ENCODE measurements at places on chromosomes 7 and 10. TPM values are rescaled to one million over a fixed set of nuclear protein-coding genes. Genes with fewer than 3 reads are reported as not detected.
A peak's percentile ranks its signal among the peaks of the same experiment; 100 is the strongest.

DNA sequence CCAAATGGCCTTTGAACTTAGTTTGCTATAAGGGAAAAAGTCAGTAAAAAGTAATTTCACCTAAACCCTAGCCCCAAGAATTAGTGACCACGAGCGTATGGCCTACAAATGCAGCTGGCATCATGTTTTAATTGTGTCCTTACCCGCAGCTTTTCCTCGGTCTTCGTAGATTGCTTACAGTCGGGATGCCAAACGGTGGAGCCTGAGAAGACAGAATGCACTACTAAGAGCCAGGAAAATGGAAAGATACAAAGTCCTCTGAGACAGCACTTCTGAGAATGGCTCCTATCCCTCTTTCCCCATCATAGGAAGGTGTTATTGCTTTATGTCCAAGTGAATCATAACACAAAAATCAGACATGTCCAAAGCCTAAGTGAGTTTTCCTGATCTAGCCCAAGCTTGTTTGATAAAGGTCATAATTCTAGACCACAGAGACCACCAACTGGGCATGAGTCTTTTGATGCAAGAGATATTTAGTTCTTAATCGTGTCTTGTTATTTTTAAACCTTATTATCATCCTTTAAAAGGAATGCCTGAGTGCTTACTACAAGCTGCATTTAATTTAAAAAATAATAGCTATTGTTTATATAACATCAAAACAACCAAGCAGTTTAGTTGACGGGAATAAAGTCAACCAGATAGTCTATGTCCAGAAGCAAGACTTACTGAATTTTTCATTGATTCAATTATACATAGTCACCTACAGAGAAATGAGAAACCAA is 83.7 kb upstream of the AFAP1L2 start:
- DNase-seq = no peak
- no peak overlapping the region for H3K27ac ChIP-seq
- no peaks in the 10 kb centered on the region for H3K27me3 ChIP-seq

GRCh38 chr7:98200364-98200763 is 10.9 kb upstream of the BHLHA15 start:
- no peaks in the 10 kb centered on the region for H3K4me1 ChIP-seq
- peaks cover 32% of the 10 kb centered on the region for H3K36me3 ChIP-seq
- no peak overlapping the region for H3K27ac ChIP-seq
- H3K4me3 ChIP-seq = no peak overlapping the region
- no peak for DNase-seq
- no peaks in the 10 kb centered on the region for H3K27me3 ChIP-seq

Gene NPC1L1
- total RNA-seq = 0.67 TPM

- no peaks in the 10 kb centered on the region for H3K4me1 ChIP-seq
- H3K36me3 ChIP-seq = no peaks in the 10 kb centered on the region
- peak; percentile 78 for DNase-seq
These were observed 115.0 kb downstream of the FAM107B start for GRCh38 chr10:14659626-14660196.

GRCh38 chr7:17247357-17247756 is 51.1 kb upstream of the AHR start:
- no peaks in the 10 kb centered on the region for H3K27me3 ChIP-seq
- no peak for DNase-seq
- no peak overlapping the region for H3K4me3 ChIP-seq
- H3K4me1 ChIP-seq = no peaks in the 10 kb centered on the region

- no peak overlapping the region for H3K27ac ChIP-seq
- DNase-seq = no peak
- no peaks in the 10 kb centered on the region for H3K27me3 ChIP-seq
- no peaks in the 10 kb centered on the region for H3K36me3 ChIP-seq
- H3K4me3 ChIP-seq = no peak overlapping the region
- no peaks in the 10 kb centered on the region for H3K4me1 ChIP-seq
These were observed 464.1 kb downstream of the SUGCT start for GRCh38 chr7:40598915-40599314.

- H3K27ac ChIP-seq = no peak overlapping the region
- no peaks in the 10 kb centered on the region for H3K36me3 ChIP-seq
- no peaks in the 10 kb centered on the region for H3K27me3 ChIP-seq
- DNase-seq = no peak
- no peak overlapping the region for H3K4me3 ChIP-seq
These were observed 116.4 kb upstream of the MKI67 start for GRCh38 chr10:128242641-128243040.

GRCh38 chr7:157122800-157123495 is 15.8 kb upstream of the UBE3C start:
- no peaks in the 10 kb centered on the region for H3K27me3 ChIP-seq
- H3K27ac ChIP-seq = no peak overlapping the region
- DNase-seq = no peak

- no peak for DNase-seq
- H3K4me1 ChIP-seq = no peaks in the 10 kb centered on the region
- no peak overlapping the region for H3K4me3 ChIP-seq
- H3K36me3 ChIP-seq = no peaks in the 10 kb centered on the region
- no peaks in the 10 kb centered on the region for H3K27me3 ChIP-seq
- H3K27ac ChIP-seq = no peak overlapping the region
These were observed 12.2 kb downstream of the SFTPA2 start for GRCh38 chr10:79547973-79548372.

Gene SLC16A9
- total RNA-seq = not detected

- H3K4me3 ChIP-seq = no peak overlapping the region
- DNase-seq = peak; percentile 74
- peaks cover 42% of the 10 kb centered on the region for H3K4me1 ChIP-seq
These were observed 20.3 kb upstream of the KLF6 start for GRCh38 chr10:3805201-3805790.

- H3K27ac ChIP-seq = no peak overlapping the region
- no peak overlapping the region for H3K4me3 ChIP-seq
- no peaks in the 10 kb centered on the region for H3K27me3 ChIP-seq
These were observed 45.3 kb downstream of the ZNRF2 start for GRCh38 chr7:30329716-30330115.

- DNase-seq = no peak
- no peak overlapping the region for H3K27ac ChIP-seq
- peaks cover 3% of the 10 kb centered on the region for H3K4me1 ChIP-seq
- H3K36me3 ChIP-seq = no peaks in the 10 kb centered on the region
- no peaks in the 10 kb centered on the region for H3K27me3 ChIP-seq
- no peak overlapping the region for H3K4me3 ChIP-seq
These were observed 438.8 kb upstream of the C7orf33 start for GRCh38 chr7:148151778-148152177.

DNA sequence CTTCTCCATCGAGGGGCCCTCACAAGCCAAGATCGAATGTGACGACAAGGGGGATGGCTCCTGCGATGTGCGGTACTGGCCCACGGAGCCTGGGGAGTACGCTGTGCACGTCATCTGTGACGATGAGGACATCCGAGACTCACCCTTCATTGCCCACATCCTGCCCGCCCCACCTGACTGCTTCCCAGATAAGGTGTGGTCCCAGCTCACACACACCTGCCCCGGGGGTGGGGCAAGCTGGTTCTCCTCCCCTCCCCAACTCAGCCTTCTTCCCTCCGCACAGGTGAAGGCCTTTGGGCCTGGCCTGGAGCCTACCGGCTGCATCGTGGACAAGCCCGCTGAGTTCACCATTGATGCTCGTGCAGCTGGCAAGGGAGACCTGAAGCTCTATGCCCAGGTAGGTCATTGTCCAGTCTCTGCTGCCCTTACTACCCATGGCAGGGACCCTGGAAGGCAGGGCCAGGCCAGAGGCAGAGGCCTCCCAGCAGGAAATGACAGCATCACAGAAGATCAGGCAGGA is 11.0 kb downstream of the FLNC start:
- no peak overlapping the region for H3K27ac ChIP-seq
- H3K36me3 ChIP-seq = no peaks in the 10 kb centered on the region
- H3K4me1 ChIP-seq = no peaks in the 10 kb centered on the region
- DNase-seq = no peak

GRCh38 chr10:116973371-116973905 is 31.5 kb downstream of the SHTN1 start:
- no peaks in the 10 kb centered on the region for H3K4me1 ChIP-seq
- H3K4me3 ChIP-seq = no peak overlapping the region
- no peaks in the 10 kb centered on the region for H3K36me3 ChIP-seq
- H3K27ac ChIP-seq = no peak overlapping the region
- DNase-seq = no peak

DNA sequence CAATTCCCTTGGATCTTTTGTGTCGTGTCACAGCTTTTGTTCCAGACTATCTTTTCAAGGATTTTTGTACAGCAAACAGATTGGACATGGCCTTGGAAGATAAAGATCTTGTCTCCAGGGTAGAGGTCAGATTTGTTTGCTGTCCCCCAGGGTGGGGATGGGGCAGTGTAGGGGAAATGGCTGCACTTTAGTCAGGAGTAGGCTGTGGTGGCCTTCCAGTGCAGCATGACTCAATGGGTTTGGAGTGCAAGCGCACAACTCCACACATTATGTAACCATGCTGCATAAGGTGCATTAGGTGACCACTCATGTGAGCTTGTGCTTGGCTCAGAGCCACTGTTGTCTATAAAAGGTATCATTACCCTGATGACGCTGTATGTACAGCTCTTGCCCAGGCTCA is 23.9 kb upstream of the ADAMTS14 start:
- no peaks in the 10 kb centered on the region for H3K36me3 ChIP-seq
- H3K27me3 ChIP-seq = no peaks in the 10 kb centered on the region
- no peaks in the 10 kb centered on the region for H3K4me1 ChIP-seq
- no peak for DNase-seq
- H3K4me3 ChIP-seq = no peak overlapping the region

DNA sequence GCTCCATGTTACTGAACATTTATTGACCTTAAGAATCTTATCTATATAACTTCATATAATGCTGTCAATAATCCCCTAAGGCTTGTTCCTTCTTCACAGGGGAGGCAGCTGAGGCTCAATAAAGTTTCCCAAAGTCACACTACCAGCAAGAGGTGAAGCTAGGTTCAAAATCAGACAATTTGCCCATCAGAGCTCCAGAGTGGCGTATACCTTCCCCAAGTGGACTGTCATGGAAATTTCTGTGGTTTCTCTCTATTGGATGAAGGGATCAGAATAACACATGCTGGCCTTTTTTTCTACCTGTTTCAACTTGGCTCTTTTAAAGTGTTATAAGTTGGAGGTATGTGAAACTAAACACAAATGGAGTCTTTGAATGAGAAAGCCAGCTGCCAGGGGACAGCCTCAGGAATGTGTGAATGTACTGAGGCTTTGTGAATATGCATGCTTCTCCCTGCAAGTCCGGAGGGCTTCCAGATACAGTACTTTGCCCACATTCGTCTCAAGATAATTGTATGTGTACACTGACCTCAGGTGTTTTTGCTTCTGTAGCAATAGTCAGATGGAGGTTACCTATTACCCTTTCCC is 656.3 kb upstream of the CELF2 start:
- no peaks in the 10 kb centered on the region for H3K27me3 ChIP-seq
- no peak overlapping the region for H3K4me3 ChIP-seq
- no peak for DNase-seq
- no peaks in the 10 kb centered on the region for H3K4me1 ChIP-seq

- H3K4me3 ChIP-seq = no peak overlapping the region
- H3K27ac ChIP-seq = no peak overlapping the region
- no peaks in the 10 kb centered on the region for H3K36me3 ChIP-seq
- peaks cover 17% of the 10 kb centered on the region for H3K27me3 ChIP-seq
These were observed 2.6 kb upstream of the NEURL1 start for GRCh38 chr10:103490986-103491314.

- H3K4me1 ChIP-seq = no peaks in the 10 kb centered on the region
- H3K27ac ChIP-seq = no peak overlapping the region
- H3K36me3 ChIP-seq = no peaks in the 10 kb centered on the region
- H3K4me3 ChIP-seq = no peak overlapping the region
- H3K27me3 ChIP-seq = no peaks in the 10 kb centered on the region
- DNase-seq = no peak
These were observed 466.1 kb downstream of the PARD3 start for GRCh38 chr10:34348917-34349485.

Gene ITIH5
- 3.5 TPM for total RNA-seq

Gene OR2A5
- not detected for total RNA-seq

GRCh38 chr10:36117890-36118289 is 475.8 kb upstream of the FZD8 start:
- H3K4me1 ChIP-seq = no peaks in the 10 kb centered on the region
- H3K27me3 ChIP-seq = no peaks in the 10 kb centered on the region
- no peak for DNase-seq
- H3K27ac ChIP-seq = no peak overlapping the region

GRCh38 chr7:123260428-123260960 is 60.7 kb upstream of the SLC13A1 start:
- peak; percentile 66 for DNase-seq
- H3K27me3 ChIP-seq = no peaks in the 10 kb centered on the region
- H3K4me3 ChIP-seq = no peak overlapping the region

- no peak for DNase-seq
- H3K4me3 ChIP-seq = no peak overlapping the region
- H3K4me1 ChIP-seq = no peaks in the 10 kb centered on the region
- H3K27me3 ChIP-seq = no peaks in the 10 kb centered on the region
These were observed 100.0 kb downstream of the LSM5 start for GRCh38 chr7:32390210-32390609.

Gene DDC
- total RNA-seq = 161 TPM

DNA sequence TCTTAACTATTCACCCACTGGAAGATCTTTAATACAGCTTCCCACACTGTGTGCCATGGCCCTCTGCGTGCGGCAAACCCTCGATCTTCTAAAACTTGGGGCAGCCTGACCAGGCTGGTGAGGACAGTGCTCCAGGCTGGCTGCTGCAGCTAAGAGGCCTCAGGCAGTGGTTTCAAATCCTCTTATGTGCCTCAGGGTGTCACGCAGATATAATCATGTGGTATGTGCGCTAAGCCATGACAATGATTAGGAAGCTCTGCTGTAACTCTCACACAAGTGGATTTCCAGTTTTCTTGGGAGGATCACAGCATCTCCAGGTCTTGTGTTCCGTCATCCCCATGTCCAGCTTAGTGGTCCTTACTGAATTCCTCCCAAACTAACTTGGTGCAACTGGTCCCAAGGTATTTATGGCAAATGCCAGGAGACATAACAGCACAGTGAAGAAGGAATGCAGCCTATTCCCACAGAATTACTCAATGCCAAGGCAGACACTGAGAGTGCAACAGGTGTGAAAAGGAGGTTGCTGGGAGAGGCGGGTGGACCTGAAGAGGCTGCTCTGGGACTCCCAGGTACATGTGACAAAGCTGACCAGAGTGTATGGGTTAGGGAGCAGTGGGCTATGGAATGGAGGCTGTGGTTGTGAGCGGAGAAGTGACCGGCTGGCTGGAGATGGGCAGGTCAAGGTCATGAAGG is 2.3 kb downstream of the HPS1 start:
- DNase-seq = no peak
- H3K27me3 ChIP-seq = no peaks in the 10 kb centered on the region
- no peak overlapping the region for H3K4me3 ChIP-seq
- no peak overlapping the region for H3K27ac ChIP-seq
- H3K36me3 ChIP-seq = no peaks in the 10 kb centered on the region

- H3K36me3 ChIP-seq = no peaks in the 10 kb centered on the region
- no peak overlapping the region for H3K27ac ChIP-seq
- no peak overlapping the region for H3K4me3 ChIP-seq
- H3K4me1 ChIP-seq = no peaks in the 10 kb centered on the region
- DNase-seq = no peak
- H3K27me3 ChIP-seq = no peaks in the 10 kb centered on the region
These were observed 87.4 kb downstream of the CHN2 start for GRCh38 chr7:29281782-29282541.

DNA sequence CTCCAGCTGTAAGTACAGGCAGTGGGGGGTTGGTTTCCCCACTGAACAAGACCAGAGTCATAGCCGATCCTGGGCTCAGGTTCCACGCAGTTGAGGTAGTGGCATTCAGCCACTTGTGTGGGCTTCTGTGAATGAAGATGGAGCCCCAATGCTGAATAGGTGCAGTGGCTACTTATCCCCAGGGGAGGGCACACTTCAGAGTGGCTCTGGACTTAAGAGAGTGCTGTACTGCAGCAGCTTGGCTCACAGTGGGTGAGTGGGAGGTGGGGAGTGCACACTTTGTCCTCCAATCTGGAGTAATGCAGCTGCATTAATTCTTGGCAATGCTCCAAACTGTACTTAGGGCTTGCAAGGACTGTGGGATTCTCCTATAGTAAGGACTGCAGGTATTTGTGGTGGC is 81.9 kb downstream of the BUB3 start:
- H3K4me3 ChIP-seq = no peak overlapping the region
- no peaks in the 10 kb centered on the region for H3K27me3 ChIP-seq
- H3K36me3 ChIP-seq = no peaks in the 10 kb centered on the region
- H3K27ac ChIP-seq = no peak overlapping the region

Data from Peyer's patch (tissue), 4 donors.